Mesenteric fat pad (tissue), 1 donor: ENCODE measurements at places on chromosomes 16 and 17. TPM values are rescaled to one million over a fixed set of nuclear protein-coding genes. Genes with fewer than 3 reads are reported as not detected.

TBC1D26 gene
- not detected for total RNA-seq

CLEC3A gene
- total RNA-seq: not detected

PRR11 gene
- 2.9 TPM for total RNA-seq

CRYBA1 gene
- not detected for total RNA-seq

CYBA gene
- 183 TPM for total RNA-seq

EPN3 gene
- total RNA-seq: not detected
